Stimulated activated CD4-positive, alpha-beta T cell treated with anti-CD3 and anti-CD28 coated beads, Interleukin-4, amount 100 ng/mL, for 24 hours (primary cell): ENCODE measurements at places on chromosomes 4 and X.
A peak's percentile ranks its signal among the peaks of the same experiment; 100 is the strongest.

DNA sequence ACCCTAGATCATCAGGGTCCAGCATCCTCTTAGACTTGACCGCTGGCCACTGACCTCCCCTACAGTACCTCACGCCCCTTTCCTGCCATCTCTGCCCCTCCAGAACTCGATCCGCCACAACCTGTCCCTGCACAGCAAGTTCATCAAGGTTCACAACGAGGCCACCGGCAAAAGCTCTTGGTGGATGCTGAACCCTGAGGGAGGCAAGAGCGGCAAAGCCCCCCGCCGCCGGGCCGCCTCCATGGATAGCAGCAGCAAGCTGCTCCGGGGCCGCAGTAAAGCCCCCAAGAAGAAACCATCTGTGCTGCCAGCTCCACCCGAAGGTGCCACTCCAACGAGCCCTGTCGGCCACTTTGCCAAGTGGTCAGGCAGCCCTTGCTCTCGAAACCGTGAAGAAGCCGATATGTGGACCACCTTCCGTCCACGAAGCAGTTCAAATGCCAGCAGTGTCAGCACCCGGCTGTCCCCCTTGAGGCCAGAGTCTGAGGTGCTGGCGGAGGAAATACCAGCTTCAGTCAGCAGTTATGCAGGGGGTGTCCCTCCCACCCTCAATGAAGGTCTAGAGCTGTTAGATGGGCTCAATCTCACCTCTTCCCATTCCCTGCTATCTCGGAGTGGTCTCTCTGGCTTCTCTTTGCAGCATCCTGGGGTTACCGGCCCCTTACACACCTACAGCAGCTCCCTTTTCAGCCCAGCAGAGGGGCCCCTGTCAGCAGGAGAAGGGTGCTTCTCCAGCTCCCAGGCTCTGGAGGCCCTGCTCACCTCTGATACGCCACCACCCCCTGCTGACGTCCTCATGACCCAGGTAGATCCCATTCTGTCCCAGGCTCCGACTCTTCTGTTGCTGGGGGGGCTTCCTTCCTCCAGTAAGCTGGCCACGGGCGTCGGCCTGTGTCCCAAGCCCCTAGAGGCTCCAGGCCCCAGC, 5.2 kb downstream of the FOXO4 start:
- DNase-seq, result no peak

DNA sequence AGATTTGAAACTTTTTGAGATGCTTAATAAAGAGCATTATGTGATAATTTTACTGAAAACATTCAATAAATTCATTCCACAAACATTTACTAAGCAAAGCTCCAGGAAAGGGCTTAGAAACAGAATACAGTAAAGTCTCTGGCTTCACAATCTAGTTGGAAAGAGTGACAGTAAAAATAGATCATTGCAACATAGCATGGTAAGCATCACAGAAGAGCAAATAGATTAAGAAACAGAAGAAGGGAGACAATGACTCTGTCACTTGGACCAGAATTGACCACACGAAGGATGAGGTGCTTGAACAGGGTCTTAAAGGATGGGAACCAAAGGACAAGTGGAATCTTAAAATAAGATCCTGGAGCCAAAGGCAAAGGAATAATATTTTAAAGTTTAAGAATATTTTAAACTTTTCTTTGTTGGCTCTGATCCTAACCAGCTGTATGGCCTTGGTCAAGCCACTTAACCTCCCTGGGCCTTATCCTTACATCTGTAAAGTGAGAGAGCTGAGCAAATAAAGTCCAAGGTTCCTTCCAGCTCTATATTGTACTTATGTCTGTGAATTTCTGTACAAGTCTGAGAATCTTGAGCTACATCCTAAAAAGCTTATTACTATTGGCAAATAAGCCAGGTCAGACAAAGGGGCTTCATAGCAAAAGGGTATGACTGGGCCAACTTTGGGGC, 33.9 kb downstream of the SEC24D start:
- no peak for DNase-seq

DNA sequence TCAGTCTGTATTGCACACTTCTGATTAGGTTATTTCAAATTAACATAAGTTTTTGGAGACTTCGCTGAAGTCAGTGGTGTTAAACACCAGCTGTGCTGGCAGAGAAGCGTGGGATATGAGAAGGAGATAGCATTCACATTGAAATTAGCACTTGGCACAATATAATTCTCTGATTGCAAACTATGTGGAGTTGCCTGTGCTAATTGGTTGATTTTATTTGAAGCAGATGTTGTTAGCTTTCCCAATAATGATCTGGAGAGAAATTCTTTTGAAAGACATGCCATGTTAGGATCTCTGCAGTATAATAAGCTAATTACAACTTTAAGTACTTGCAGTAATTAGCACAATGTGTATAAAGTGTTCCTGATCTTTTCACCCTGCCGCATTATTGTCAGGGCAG, 367.4 kb upstream of the ARX start:
- DNase-seq, result no peak

- no peak for DNase-seq
Measured at GRCh38 chrX:152537373-152537772, 86.3 kb upstream of the GABRA3 start.

GRCh38 chrX:15301924-15302323, 13.5 kb downstream of the ASB11 start:
- DNase-seq, result peak; percentile 3

- DNase-seq, result no peak
Measured at GRCh38 chrX:154458954-154459778, 1.1 kb downstream of the PLXNA3 start.

DNA sequence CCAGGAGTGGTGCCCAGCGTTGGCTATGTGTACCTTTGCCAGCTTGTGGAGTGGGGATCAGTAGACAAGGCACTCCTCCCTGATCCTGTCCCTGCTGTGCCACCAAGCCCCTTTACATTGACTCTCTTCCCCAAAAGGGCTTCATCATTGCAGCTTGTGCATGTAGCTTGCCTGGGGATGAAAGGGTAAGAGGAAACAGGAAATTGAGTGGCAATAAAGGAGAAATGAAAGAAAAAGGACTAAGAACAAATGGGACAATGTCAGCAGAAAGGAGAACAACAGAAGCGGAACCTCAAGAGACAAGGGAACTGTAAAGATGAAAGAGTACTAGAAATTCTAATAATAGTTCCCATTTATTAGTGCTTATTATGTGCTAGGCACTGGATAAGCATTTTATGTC, 8.7 kb upstream of the IL13RA1 start:
- DNase-seq, result no peak

DNA sequence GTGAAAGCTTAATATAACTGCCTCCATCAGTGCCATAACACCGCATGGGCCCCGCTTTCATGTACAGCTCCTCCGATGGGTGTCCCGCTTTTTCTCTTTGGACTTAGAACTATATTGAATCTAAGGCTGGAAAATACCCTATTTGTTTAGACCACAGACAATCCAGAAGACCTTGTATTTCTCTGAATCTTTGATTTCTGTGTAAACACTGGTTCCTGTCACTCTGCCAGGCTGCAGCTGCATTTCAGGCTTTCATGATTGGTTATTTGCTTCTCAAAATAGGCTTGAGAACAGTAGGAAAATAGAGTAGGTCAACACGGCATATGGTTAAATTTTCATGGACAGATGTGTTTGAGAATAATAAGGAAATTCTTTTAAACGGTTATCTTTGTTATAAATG, 80.0 kb downstream of the NWD2 start:
- DNase-seq, result no peak

DNA sequence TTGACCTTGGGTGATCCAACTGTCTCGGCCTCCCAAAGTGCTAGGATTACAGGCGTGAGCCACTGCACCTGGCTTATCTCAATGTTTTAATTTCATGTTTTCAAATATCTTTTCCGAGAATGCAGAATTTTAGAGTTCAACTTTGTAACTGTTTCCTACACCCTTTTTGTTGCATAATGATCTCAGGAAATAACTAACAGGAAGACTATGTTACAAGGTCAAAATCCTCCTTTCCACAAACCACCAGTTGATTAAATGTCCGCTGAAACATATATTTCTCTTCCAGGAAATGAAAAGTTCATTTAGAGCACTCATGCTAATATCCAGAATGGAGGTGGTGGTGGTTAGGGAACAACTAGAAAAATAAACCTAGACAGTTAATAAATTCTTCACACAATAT, 377.8 kb downstream of the PPP4R3C start:
- no peak for DNase-seq

GRCh38 chr4:143133977-143134376, 50.7 kb upstream of the USP38 start:
- DNase-seq, result no peak

DNA sequence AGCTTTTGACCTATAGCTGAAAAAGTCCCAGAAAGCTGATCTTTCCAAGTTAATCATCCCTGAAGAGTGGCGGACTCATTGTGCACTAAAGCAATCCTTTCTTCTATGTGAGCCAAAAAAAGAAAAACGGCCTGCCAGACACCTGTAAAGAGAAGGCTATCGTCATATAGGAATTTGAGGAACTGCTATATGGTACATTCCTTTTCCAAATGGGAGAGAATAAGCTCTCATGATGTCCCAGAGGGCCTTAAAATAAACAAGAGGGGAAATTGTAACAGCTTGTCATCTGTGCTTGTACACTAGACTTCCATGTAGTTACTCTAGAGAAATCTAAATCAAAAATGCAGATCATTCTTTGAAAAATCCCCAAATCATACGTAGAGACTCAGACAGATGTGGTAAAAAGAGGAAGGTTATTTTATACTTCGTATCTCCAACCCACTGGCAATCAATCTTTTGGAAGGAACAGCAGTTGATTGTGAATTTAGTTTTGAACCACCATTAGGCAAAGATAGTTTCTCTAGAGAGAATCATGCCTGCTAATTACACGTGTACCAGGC, 26.1 kb downstream of the GPR174 start:
- DNase-seq, result no peak

DNA sequence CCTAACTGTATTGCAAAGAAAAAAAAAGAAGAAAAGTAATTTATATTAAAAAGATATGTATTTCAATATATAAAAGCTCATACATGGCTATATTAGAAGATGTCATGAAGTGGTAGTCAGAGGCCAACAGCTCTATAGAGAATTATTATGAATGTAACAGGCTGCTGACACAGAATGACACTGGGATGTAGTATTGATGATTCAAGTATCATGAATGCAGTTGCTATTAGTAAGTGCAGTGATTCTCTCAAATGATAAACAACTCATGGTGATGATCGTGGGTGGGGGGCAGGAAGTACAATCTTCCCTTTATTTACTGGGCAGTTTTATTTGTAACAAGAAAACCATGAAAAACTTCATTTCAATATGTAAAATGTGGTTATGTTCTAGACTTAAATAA, 124.6 kb downstream of the COL4A6 start:
- DNase-seq, result no peak
